Spinal cord (tissue), 10 donors: ENCODE measurements at places on chromosomes 6 and 20.

- no peak for DNase-seq
Measured at GRCh38 chr6:121549736-121550135, 114.3 kb downstream of the GJA1 start.

DNA sequence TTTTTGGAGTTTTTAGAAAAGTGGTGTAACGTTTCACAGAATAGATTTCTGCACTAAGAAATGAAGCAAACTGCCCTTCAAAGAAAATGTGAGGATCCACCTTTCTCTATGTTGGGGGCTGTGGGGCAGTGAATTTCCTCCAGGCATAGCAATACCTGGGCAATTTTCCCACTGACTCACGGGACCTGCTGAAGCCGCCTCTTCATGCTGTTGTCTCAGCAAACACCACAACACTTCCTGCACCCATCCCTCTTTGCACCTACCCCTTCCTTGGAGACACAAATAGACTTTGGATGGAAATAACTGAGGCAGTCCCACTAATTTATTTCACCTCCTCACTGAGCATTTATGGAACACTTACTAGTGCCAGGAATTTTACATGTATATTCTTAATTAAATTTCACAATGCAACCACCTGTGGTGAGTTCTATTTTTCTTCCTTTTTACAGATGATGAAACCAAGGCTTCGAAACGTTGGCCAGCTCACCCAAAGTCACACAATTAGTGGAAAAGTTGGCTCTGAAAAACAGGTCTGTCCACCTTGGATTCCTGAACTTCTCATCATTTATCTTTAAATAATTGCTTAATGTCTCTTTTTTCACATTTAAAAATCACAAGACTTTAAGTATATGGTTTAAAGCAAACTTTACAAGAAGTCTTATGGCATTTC, 17.2 kb upstream of the ADGRF1 start:
- no peak for DNase-seq

- DNase-seq = no peak
Measured at GRCh38 chr6:7827142-7827541, 83.4 kb downstream of the TXNDC5 start.

- peak; percentile 86 for DNase-seq
Measured at GRCh38 chr6:45959534-45960145, 56.0 kb downstream of the CLIC5 start.

DNA sequence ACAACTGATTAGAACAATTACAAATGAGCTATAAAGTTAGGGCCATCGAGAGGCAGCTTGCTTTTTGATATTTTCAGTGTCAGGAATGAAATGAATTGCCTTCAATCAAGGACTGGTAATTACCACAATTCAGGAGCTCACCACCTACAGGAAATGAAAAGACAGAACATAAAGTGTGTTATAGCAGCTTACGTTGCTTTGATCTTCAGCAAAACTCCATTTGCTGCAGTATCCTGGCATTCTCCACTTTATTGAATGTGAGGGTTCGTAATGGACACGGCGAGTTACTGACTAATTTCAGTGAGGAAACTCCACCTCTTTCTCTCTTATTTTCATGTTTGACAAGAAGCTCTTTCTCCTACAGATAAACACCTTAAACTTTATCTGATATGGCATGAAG, 440.0 kb upstream of the HSF2 start:
- no peak for DNase-seq

- DNase-seq = peak; percentile 91
Measured at GRCh38 chr20:46438156-46438750, 31.8 kb upstream of the ELMO2 start.

GRCh38 chr6:143859891-143860660, 4.2 kb upstream of the ZC2HC1B start:
- DNase-seq = no peak

GRCh38 chr6:131828951-131829350, 21.1 kb downstream of the ENPP1 start:
- DNase-seq = no peak

GRCh38 chr6:120945905-120946594, 388.2 kb downstream of the TBC1D32 start:
- no peak for DNase-seq

DNA sequence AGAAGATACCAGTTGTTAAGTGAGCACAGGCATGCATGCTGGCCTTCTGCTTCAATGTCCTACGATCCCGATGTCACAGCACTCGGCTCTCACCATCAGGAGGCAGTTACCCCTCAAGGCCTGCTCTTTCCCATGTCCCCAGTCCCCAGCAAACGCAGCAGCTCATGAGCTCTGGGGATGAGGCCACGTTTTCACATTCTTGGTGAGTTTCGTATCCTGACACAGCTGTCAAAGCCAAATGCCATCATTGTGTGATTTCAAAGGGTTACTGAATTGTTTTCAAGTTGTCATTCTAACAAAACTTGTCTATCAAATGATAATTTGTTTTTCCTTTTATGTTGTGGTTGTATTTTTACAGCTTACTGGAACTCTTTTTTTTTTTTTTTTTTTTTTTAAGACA, 226.9 kb upstream of the KCNG1 start:
- DNase-seq = no peak

GRCh38 chr6:54085047-54085446, 26.2 kb upstream of the MLIP start:
- no peak for DNase-seq
